ENCODE measurements at places on chromosomes 12 and 14.

GRCh38 chr14:71856199-71856919 lies 75.9 kb upstream of the RGS6 start:
- no peak for DNase-seq

DNA sequence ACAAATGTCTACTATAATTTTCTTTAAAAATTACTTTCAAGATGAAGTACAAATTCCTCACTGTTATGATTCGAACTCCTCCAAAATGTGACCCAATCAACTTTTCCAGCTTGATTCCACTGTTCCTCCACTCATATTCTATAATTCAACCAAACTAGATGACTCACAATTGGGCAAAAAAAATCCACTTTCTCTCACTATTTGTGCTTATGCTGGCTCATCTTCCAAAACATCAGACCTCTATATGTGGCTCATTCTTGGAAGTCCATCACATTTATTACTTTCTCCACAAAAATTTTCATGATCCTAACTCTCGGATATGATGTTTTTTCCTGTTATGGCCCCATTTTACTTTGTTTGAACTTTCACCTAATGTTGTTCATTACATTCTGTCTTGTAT lies 26.9 kb upstream of the RXYLT1 start:
- peak; percentile 40 for DNase-seq

DNA sequence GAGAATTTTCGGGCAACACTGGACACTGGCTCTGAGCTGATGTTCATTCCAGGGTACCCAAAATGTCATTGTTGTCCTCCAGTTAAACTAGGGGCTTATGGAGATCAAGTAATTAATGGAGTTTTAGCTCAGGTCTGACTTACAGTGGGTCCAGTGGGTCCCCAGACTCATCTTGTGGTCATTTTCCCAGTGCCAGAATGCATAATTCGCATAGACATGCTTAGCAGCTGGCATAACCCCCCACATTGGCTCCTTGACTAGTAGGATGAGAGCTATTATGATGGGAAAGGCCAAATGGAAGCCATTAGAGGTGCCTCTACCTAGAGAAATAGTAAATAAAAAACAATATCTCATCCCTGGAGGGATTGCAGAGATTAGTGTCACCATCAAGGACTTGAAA lies 818.9 kb downstream of the TMTC2 start:
- no peak for DNase-seq

- DNase-seq: no peak
These were observed 83.3 kb upstream of the SLC38A4 start for GRCh38 chr12:46908936-46909635.

DNA sequence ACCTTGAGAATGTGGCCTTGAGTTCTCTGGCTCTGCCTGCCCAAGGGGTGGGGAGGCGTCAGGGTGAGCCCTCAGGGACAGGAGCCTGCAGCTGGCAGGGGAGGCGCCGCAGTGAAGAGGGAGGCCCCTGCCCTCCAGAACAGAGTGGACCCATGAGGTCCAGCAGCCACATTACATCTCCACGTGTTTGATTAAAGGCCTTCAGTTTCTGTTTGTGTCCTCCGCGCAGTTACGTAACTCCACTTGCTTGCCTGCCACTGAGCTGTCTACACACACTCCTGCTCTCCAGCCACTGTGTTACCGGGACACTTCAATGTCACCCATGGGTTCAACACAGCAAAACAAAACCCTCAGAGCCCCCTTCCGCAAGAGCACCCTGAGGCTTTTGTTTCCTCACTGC lies 70.4 kb downstream of the CHGA start:
- no peak for DNase-seq

GRCh38 chr12:57187222-57188089 lies 29.1 kb upstream of the NXPH4 start:
- DNase-seq: no peak

DNA sequence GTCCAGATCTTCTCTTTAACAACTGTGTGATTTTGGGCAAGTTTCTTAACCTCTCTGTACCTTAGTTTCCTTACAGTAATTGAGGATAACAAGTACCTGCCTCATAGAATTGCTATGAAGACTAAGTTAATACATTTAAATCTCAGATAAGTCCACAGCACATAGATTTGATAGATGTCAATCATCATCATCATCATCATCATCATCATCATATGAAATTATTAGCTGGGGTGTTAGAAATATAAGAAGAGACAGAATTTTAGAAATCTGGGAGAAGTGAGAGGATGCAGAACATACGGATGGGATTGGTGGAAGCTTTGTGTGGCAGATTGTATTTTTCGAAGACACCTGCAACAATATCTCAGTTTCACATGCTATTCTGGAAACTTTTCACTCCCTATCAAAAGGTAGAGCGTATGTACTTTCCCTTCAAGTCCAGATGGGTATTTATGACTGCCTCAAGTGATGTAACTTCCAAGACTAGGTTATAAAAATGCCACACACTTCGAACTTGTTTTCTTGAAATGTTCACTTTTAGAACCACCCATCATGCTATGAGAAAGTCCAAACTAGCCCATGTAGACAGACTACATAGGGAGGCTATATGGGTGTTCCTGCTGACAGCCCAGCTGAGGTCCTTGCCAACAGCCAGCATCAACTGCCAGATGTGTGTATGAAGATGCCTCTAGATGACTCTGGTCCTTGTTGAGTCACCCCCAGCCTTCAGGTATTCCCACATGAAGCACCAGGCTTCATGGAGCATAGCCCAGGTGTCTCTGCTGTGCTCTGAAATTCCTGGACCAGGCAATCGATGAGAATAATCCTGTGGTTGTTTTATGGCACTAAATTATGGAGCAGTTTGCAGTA lies 20.7 kb upstream of the SDR39U1 start:
- no peak for DNase-seq

- no peak for DNase-seq
These were observed 154.9 kb downstream of the KIF26A start for GRCh38 chr14:104293231-104293841.

DNA sequence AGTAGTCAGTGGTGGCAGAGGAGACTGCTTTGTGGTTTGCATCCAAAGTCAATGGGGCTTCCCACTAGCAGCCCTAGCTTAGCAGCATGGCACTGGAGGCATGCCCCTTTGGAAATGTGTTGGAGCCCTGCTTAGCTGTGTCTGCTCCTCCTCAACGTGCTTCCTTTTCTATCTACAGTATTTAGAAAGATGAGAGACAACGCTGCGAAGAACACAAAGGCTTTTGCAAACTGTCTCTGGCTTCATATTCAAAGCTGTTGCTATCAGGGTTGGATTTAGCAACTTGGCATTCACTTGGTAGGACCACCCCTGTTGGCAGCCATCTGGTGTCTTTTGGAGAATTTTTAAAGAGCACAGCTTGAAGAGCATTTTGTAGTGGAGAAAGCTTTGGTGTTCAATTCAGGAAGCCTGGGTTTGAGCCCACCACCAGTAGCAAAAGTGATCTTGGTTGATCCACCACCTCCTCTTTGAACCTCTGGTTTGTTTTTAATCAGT lies 82.1 kb upstream of the CCDC196 start:
- DNase-seq: no peak

DNA sequence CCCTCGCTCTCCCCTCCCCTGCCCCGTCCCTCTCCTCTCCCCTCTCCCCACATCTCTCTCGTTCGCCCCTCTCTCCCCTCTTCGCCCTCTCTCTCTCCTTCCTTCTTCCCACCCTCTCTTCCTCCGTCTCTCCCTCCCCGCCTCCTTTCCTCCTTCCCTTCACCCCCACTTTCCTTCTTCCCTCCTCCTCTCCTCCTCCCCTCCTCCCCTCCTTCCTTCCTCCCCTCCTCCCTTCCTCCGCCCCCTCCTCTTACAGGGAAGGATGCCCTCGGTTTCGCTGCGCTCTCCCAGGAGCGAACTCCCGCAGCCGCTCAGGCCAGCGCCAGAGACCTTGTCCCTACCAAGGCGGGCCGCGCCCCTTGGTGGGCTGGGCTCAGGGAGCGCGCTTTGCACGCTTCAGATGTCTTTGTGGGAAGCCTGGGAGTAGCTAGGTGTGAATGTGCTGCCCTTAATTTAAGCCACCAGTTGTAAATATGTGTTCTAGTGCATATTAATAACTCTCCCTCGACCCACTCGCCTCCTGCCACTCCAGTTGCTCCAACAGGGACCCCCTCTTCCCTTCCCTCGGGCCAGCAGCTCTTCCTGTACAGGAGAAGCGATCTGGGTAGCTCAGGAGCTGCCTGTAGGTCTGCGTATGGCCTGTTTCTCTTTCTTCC lies 13.3 kb upstream of the MAP3K9 start:
- no peak for DNase-seq

DNA sequence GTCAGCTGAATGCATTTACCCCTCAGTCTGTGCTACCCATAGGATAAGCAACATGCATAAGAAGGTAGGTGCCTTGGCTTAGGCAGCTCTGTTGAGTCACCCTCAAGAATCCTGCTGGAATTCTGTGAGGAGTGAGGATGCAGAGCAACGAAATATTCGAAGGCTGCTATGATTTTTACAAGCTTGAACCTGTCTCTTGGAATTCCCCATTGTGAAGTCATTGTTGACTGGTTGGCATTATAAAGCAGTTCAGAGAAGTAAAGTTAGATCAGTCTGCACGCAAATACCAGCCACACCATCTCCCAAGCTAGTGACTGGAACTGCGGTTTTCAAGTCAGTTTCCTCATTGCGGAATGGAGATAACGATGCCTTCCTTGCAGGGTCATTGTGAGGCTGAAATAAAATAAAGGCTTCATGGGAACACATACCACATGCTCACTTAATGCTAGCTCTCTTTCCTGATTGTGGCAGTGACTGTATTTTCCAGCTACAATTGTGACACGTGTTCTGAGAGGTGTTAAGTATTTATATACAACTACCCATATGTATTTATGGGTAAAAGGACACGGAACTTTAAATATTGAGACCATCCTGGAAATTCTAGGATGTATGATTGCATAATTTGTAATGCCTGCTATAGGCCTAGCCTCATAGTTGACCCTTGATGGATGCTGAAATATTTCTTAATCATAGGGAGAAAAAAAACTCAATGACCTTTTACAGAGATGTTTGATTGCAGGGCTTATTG lies 96.7 kb downstream of the ETV6 start:
- peak; percentile 87 for DNase-seq

DNA sequence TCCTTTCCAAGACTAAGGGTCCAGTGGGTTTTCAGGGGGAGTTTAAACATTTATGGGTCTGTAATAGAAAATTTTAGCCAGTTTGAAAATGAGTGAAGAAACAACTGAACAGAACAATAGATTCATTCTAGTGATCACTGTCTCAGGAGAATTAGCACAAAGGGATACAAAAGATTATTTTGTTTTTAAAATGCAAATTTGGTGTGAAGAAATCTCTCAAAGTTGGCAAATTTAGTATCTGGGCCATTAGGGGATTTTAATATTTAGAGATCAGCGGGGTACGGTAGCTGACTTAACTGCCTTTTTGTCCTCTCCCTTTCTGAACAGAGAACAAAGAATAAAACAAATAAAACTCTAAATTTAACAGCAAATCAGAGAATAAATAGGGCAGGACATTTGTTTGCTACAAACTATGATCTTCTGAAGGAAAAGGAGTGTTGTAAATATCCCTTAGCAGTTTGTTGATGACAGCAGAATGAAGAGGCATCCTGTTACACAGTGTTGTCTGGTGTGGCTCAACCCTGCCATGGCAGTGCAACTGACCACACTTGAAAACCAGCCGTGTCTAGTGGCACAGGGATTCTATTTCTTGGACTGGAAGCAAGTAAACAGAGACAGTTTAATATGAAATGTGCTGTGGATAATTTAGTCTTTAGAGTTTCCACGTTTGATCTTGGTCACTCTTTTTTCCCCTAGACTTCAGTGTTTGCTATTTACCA lies 46.3 kb upstream of the LRTM2 start:
- peak; percentile 20 for DNase-seq

DNA sequence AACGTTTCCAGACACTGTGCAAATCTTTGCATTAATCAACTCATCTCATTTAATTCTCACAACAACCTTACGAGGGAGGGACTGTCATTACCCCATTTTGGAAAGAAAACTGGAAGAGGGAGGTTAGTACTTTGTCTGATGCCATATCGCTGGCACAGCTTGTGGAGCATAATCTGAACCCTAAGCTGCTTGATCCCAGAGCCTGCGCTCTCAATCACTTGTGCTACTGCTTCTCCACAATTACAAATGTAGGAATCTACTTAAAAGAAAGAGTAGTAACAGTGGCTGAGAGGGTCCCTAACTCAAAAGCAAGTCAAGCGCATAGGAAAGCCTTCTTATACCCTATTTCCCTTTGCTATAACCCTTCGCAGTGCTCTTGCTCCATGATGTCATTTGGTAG lies 3.2 kb downstream of the EFS start:
- DNase-seq: no peak

GRCh38 chr14:91303091-91303923 lies 58.8 kb upstream of the GPR68 start:
- DNase-seq: peak; percentile 25

GRCh38 chr12:65810036-65810435 lies 14.2 kb upstream of the HMGA2 start:
- DNase-seq: peak; percentile 63

DNA sequence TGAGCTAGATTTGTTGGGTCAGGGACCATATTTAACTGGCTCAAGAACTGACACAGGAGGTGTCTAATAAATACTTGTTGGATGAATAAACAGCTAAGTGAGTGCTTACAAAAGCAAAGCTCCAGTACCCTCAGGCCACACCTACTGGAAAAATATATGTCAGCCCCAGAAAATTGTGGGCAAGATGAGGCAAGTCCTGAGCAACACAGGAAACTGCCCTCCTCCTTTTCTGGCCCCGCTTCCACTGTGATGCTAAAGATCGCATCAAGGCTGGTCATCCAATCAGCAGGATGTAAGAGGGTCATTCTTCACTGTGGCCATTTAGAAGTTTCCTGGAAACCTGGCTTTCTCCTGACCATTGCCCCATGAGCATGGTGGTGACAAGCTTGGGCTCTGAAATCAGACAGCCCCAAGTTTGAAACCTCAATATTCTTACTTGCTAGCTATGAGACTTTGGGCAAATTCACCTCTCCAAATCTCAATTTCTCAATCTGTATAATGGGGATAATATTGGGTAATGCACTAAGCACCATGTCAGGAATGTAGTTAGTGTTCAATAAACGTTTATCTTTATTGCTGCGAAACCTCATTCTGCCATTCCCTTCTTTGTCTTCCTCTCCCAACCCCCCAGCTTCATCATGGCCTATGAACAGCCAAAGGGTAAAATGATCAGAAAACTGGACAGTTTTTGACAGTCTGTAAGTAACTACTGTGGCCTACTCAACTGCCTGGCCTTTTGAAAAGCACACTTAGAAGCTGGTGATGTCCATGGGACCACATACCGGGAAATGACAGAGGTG lies 139.3 kb upstream of the PZP start:
- DNase-seq: peak; percentile 53

DNA sequence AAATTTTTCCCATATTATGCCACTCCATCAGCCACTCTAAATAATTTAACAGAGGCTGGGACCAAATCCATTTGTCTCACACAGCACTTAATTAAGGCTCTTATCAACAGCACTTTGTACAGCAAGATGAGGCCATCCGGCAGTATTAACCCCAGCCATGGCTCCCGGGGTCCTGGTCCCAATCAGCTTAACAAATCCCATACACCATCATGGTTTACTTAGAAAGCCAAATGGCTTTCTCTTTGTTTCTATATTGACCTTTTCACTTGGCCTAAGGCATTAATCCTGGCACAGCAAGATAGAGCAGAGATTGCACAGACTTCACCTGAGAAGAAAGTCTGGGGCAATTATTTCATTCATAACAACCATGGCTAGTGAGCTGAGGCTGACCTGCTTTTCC lies 38.6 kb downstream of the SPTSSA start:
- no peak for DNase-seq

Data from EH (cell line).